ENCODE measurements at places on chromosomes 13 and 19.
A peak's percentile ranks its signal among the peaks of the same experiment; 100 is the strongest.

DNA sequence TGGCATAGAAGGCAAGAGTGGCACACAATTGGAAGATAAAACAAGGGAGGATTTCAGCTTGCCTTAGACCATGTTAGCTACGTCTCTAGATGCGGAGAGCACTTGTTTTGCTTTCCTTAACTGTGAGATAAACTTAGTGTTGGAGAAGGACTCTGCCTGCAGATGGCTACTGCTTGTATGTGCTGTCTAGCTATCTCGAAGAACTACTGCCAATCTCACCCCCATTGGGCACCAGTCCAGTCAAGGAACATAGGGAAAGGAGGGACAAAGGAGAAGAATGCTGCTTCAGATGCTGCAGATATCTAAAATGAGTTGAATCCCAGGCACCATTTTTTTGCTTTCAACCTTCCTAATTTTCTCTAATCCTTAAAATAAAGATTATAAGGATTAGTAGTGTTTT, 726.0 kb upstream of the ARGLU1 start:
- no peak for DNase-seq

- DNase-seq: no peak
Observed at GRCh38 chr13:66528944-66529576, 701.1 kb downstream of the PCDH9 start.

- no peak for DNase-seq
Observed at GRCh38 chr13:80611310-80611709, 270.4 kb upstream of the SPRY2 start.

DNA sequence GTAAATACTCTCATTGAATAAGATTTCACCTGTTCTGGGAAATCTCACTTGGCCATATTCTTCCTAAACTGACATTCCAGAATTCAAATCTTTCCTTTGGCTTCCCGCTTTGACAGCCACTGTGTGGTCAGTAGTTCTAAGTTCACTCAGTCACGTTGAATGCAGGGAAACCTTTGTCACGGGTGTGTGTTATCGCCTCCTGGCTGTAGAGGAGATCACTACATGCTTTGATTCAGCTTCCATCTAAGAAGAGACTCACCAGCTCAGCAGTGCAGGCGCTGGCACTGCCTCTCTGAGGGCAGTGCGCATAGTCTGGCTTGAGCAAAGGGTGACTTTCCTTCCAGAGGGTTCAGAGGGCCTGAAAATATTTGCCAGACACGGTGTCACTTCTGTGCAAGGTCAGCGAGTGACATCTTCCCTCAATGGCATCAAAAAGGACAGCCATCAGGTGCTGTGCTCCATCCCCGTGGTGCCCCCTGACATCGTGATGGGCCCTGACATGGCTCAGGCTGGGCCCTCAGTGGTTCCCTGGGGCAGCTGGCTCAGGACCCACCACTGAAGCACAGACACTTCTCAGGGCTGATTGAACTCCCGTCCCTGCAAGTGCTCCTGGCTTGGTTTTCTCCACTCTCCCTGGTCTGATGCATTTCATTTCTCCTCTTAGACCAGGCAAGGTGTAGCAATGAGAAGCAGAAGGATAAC, 635.4 kb upstream of the ARGLU1 start:
- no peak for DNase-seq

DNA sequence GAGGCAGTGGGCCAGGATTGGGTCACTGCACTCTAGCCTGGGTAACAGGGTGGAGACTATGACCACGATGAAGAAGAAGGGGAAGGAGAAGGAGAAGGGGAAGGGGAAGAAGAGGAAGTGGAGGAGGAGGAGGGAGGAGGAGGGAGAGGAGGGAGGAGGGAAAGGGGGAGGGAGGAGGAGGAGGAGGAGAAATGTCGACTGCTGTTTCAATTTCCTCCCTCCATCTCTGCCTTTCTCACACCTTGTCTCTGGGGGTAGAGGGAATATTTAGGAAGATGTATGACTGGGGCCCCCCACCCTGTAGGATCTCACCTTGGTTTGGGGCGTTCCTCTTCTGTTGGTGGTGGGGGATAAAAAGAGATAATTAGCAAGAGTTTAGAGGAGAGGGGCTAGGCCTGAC, 3.8 kb downstream of the TNNT1 start:
- DNase-seq: no peak

- no peak for DNase-seq
Observed at GRCh38 chr19:56946159-56946558, 105.6 kb upstream of the PEG3 start.

DNA sequence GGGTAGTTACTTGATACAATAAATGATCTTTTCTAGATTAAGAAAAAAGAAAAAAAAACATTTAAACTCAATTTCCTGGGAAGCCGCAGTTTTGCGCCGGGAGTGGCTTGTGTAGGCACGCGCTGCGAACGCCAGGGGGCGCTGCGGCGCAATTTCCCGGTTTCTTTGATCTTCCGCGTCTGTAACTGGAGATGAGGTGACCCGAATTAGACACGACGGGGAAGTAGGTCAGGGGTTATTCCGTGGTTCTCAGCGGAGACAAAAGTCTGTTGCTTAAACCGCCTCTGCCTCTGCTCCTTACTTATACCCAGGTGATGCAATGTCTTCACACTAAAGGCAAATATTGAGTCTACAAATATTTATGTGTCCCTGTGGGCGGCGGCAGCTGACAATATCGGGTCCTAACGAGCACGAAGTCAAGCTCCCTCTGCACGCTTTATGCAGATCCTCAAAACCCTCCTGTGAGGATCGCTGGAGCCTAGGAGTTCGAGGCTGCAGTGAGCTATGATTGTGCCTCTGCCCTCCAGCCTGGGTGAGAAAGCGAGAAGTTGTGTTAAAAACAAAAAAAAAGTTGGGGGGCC, 15.2 kb downstream of the STXBP2 start:
- peak; percentile 82 for DNase-seq

- no peak for DNase-seq
Observed at GRCh38 chr13:37134411-37135041, 29.1 kb upstream of the CSNK1A1L start.

GRCh38 chr13:103866048-103866447, 799.8 kb upstream of the SLC10A2 start:
- DNase-seq: no peak

Data from activated CD4-positive, alpha-beta T cell treated with anti-CD3 and anti-CD28 coated beads for 24 hours (primary cell).